ENCODE measurements at places on chromosomes 1 and 21.
A peak's percentile ranks its signal among the peaks of the same experiment; 100 is the strongest.

DNA sequence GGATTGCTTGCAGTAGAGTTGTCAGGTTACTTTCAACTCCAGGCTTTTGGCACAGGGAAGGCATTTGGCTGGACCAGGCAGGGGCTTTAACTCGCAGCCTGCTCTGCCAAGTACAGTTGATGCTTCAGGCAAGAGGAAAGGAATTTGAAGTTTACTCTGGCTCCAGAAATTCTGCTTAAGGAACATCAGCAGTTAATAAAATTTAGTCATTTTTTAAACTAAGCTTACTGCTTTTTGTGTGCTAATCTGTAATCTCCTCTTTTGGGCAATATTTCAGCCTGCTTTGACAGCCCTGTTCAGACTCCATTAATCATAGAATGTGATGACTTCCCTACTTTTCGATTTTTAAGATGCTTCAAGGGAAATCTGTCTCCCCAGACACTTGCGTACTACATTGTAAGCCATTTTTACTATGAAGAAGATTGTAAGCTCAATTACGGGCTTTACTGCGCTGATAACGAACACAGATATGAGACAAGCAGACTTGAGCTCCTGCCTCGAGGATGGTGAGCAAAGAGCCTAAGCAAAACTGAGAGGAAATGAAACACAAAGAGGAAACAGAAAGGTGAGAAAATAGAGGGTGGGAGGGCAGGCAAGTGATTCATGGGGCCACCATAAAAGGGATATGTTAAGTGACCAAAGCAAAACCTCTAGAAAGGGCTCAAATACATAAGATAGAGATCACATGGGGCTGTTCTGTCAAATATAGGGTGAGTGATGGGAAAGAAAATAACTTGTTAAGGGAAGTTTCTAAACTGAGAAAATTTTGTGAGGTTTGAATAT, 76.6 kb upstream of the VAV3 start:
- DNase-seq = no peak

- DNase-seq = no peak
Measured at GRCh38 chr1:62800281-62800680, 16.3 kb downstream of the ATG4C start.

GRCh38 chr1:206933333-206933945, 11.7 kb upstream of the FCMR start:
- DNase-seq = peak; percentile 66

- no peak for DNase-seq
Measured at GRCh38 chr21:46621457-46622182, 13.9 kb upstream of the PRMT2 start.

DNA sequence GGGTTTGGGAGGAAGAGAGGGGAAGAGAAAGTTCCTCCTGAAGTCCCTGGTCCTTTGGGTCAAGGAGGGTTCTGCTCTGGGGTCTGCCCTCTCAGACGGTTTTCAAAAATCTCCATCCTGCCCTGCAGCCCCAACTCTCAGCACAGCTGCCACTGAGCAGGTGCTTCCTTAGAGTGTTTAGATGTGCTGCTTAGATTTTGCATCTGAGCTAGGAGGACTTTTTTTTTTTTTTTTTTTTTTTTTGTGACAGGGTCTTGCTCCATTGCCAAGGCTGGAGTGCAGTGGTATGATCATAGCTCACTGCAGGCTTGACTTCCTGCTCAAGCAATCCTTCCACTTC, 324.9 kb upstream of the POU3F1 start:
- DNase-seq = no peak

DNA sequence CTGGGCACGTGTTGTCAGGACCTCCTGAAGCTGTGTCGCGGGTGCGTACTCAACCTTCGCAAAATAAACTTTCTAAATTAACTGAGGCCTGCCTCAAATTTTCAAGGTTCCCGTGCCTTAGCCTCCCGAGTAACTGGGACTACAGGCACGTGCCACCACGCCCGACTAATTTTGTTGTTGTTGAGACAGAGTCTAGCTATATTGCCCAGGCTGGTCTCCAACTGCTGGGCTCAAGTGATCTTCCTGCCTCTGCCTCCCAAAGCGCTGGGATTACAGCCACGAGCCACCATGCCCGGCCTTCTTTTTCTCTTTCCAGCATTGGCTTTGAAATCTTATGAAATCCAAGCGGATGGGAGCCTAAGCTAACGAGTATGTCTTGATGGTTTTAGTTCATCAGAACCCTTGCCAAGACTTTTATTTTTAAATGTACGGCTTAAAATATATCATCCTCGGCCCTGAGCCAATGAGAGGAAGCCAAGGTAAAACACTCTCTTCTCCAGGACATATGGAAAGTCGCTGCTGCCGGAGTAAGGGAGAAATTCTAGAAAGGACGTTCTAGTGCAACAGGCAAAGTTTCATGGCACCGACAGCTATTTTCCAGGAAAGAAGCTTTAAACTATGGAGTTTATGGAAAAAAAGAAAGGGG, 12.7 kb upstream of the ERVH48-1 start:
- DNase-seq = no peak

- DNase-seq = no peak
Measured at GRCh38 chr1:211393203-211393602, 66.6 kb downstream of the TRAF5 start.

DNA sequence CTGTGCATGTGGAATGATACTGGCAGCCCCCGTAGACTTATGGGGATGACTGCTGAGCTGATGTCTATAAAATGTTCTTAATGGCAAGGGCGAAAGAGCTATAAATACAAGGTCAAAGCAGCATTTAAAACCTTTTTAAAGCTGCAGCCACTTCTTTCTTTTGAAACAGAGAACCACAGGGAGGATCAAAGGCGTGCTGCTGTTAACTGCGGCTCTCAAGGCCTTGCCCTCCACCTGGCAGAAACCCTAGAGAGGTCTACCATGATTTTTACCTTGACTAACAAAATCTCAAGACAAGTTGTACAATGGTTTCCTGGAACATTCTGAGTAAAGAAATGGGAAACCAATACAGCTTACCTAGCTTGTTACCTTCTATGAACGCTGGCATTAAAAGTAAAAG, 89.7 kb downstream of the SLC45A1 start:
- no peak for DNase-seq

DNA sequence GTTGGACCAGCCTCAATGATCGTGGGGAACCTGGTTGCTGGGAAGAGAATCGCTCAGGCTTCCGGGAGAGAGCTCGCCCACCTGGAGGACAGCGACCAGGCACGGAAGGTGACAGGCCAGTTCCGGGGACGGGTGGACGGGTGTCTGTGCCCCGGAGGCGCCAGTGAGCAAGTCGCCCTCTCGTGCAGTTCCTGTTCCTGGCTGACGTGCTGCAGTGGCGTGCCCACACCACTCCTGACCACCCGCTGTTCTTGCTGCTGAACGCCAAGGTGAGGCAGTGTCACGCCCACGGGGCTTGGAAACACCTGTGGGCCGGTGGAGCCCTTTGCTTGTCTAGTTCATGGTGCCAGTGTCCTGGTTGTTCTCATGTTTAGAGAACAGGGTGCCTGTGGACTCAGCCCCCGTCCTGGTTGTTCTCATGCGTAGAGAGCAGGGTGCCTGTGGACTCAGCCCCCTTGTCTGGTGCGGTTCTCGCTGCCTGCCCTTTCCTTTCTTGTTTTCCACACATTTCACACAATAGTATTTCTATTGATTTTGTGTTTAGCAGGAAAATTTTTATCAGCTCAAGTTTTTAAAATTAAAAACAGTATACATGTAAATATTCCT, 53.1 kb downstream of the S100B start:
- DNase-seq = peak; percentile 22

- DNase-seq = no peak
Measured at GRCh38 chr1:149929856-149930255, 2.3 kb upstream of the SF3B4 start.

GRCh38 chr1:90924982-90925381, 96.9 kb downstream of the ZNF644 start:
- no peak for DNase-seq

- peak; percentile 21 for DNase-seq
Measured at GRCh38 chr1:247487057-247487456, 29.2 kb upstream of the OR2B11 start.

- DNase-seq = no peak
Measured at GRCh38 chr21:36735201-36735515, 36.2 kb downstream of the SIM2 start.

GRCh38 chr1:12532405-12533315, 85.3 kb downstream of the DHRS3 start:
- no peak for DNase-seq

DNA sequence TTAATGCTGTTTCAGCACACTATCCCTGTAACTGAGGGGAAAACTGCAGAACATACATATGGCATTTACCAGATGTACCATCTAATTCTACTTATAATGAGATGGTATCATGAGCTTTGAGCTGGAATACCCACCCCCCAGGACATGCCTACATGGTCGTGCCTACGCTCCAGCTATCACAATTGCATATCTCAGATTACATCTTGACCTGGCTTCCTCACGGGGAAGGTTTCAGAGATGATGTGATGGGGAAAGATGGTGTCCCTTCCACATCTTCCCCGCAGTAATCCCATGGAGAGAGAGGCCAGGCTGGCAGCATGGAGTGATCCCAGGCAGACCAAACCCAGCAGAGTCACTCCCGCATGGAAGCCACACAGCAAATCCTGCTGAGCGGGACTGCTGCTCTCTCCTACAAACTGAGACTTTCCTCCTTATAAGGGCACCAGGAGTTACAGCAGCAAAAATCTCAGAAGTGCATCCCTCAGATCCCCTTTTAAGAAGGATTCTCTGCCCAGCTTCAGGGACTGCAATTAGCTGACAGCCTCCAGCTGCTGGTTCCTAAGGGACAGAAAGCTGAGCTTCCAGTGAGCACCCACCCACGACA, 67.1 kb downstream of the KCNH1 start:
- DNase-seq = no peak

DNA sequence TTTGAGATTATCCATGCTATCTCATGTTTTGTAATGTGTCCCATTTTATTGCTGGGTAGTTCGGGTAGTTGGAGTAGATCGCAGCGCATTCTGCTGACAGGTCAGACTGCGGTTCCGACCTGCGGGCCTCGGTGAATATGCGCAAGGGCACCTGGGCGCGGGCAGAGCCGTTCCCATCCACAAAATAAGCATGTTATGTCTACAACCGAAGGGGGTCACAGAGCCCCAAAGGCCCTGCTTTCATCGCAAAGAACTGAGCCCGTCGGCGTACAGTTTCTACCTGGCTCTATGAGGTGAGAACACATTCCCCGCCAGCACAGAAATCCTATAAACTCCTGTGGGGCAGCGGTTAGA, 88.4 kb downstream of the PRKAB2 start:
- no peak for DNase-seq

DNA sequence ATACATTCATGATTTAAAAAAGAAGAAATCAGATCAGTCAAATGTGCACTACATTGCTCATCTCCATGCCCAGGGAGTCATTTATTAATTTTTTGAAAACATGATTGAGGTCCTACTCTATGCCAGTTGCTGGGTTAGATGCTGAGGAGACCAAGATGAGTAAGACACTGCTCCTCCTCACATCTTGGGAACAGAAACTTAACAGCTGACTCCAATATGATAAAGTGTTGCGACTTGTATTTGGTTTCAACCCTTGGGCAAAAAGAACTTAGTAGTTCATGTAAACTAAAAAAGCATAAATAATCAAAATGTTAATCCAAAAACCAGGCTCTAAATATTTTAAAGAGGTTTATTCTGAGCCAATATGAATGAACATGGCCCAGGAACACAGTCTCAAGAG, 56.9 kb downstream of the OPTC start:
- no peak for DNase-seq

- no peak for DNase-seq
Measured at GRCh38 chr1:202170726-202171125, 10.3 kb upstream of the PTPN7 start.

GRCh38 chr1:94806441-94806871, 13.7 kb upstream of the SLC44A3 start:
- DNase-seq = no peak

DNA sequence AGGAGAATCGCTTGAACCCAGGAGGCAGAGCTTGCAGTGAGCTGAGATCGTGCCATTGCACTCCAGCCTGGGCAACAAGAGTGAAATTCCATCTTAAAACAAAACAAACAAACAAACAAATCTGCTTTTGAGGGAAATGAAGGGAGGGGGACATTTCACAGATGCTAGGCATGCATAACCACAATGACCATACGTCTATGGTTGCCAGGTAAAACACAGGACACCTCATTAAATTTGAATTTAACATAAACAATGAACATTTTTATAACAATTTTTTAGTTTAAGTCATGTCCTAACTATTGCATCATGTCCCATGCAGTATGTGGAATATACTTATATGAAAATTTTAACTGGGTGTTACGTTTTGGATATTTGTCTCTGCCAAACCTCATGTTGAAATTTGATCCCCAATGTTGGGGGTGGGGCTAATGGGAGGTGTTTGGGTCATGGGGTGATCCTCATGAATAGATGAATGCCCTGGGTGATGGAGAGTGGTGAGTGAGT, 31.0 kb upstream of the ZBTB18 start:
- DNase-seq = no peak

DNA sequence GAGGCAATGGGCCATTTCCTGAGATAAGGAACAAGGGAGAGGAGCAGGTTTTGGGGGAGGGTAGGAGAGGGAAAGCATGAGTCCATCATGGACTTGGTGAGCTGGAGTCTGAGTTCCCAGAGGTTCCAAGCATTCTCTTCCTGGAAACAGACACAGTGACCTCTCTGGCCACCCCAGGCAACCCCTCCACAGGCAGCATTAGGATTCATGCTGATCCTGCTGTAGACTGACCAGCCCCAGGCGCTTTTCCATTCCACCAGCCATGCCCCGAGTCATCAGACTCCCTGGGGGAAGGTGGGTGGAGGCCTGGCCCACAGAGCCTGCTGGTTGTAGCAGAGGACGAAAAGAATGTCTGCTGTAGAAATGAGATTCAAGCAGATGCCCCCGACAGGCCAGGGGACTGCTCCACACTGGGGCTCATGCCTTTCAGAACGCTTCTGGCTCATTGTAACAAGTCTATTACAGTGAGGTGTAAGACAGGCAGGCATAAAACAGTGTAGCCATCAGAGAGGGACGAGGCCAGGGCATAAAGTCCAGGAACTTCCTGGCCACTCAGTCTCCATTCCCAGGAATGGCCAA, 52.2 kb downstream of the KCND3 start:
- DNase-seq = no peak

GRCh38 chr1:244180256-244180655, 129.2 kb downstream of the ZBTB18 start:
- DNase-seq = no peak

DNA sequence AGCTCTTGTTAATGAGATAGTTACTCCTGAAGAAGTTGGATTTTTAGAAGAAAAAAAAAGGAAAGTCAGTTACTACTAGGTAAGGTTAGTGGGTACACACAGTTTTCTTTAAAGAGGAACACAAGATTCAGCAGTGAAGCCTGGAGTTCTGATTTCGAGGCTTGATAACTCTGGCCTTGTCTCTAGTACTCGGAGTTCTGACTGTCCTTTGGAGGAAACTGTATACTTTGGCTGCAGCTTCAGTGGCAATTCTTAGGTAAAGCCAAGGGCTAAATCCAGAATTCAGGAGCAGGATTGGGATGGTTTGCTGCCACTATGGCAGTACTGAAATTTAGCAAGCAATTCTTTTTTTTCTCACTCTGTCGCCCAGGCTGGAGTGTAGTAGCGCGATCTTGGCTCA, 9.2 kb downstream of the ACADM start:
- DNase-seq = no peak

GRCh38 chr1:33667386-33668282, 195.2 kb downstream of the ZSCAN20 start:
- DNase-seq = no peak
